ENCODE measurements at places on chromosomes 13 and 19. TPM values are rescaled to one million over a fixed set of nuclear protein-coding genes. Genes with fewer than 3 reads are reported as not detected.

DNA sequence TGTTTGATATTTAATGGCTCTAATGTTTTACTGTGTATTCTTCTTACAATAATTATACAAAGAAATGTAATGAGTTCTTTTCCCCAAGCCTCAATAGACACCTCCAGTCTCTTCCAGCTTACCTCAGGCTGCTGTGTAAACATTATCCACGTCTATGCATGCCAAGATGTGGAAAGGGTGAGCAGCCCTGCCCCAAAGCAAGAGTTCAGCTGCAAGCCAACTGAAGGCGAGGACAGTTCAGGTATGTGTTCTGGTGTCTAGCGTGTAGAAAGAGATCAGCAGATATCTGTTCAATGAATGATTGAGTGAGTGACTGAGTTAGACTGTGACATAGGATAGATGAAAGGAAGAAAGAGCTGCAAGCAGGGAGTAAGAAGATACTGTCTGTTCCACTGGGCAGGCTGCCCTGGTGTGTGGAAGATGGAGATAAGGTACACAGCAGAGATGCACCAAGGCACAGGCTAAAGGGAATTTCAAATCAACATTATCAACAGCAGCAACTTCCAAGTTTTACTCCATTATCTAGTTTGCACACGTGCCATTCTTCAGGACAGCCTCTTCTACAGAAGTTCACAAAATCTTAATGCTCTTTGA is 66.0 kb downstream of the LATS2 start:
- no peaks in the 10 kb centered on the region for H3K4me1 ChIP-seq
- H3K4me3 ChIP-seq: no peak overlapping the region
- DNase-seq: no peak
- no peak overlapping the region for H3K27ac ChIP-seq
- H3K36me3 ChIP-seq: peaks cover 6% of the 10 kb centered on the region
- no peaks in the 10 kb centered on the region for H3K27me3 ChIP-seq

GRCh38 chr19:6350688-6351087 is 10.6 kb upstream of the CLPP start:
- DNase-seq: no peak
- H3K27ac ChIP-seq: no peak overlapping the region
- no peak overlapping the region for H3K4me3 ChIP-seq
- no peaks in the 10 kb centered on the region for H3K27me3 ChIP-seq

ZNF536 gene
- polyA plus RNA-seq: 0.02 TPM

LGI4 gene
- polyA plus RNA-seq: 0.18 TPM

PRR20E gene
- polyA plus RNA-seq: not detected
